ENCODE measurements at places on chromosomes 7 and 10.

- DNase-seq: no peak
These were observed 52.9 kb downstream of the ZNF467 start for GRCh38 chr7:149720372-149721083.

DNA sequence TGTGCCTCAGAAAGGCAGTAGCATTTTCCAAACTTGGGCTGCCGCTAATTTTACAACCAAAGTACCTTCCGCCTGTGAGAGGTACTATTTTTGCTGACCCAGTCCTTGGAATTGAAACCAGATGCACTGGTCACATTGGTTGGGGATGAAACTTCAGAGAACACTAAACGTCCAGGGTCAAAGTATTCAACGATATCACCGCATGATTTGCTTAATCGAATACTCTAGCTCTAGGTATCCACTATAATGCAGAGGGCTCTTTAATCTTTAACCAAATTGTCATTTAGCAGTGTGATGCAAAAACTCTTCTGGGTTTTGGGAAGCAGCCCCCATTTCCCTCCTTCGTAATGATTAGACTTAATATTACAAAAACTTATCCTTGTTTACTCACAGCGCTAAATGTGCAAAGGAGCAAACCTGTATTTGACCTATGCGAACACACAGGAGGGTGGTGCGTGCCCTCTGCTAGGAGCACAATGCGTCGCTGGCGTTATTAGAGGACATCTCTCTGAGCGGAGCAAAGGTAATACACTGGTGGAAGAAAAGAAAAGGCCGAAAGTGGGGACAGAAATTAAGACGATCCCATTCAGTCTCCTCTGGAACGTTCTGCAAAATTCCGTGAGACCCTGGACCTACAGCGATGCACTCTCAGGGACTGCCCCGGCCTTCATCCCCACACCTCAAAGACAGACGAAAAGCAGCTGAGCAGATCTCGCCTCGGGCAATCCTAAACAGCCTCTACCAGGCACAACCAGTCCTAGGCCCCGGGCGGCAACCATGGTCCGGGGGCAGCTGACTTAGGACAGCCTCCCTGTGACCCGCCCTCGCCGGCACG is 916 bp upstream of the EEPD1 start:
- DNase-seq: no peak

GRCh38 chr7:1886361-1887064 is 216.4 kb downstream of the ELFN1 start:
- DNase-seq: no peak

- no peak for DNase-seq
These were observed 139.0 kb downstream of the VIPR2 start for GRCh38 chr7:159005618-159006017.

DNA sequence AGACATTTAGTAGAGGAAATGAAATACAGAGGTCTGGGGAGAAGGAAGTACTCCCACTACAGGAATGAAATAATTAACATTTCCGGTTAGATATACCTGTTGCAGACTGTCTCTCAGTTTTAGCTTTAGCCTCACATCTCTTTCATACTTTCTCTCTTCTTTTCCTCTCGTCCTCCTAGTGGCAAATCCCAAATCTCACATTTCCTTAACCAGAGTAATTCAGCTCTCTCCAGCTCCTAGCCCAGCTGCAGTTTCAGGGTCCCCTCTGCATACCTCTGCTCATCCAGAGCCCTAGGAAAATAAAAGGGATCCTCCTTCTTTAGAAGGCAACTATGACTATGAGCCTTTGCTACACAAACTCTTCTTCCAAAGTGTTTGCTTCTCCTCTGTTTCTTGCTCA is 643.2 kb downstream of the PHTF2 start:
- no peak for DNase-seq

DNA sequence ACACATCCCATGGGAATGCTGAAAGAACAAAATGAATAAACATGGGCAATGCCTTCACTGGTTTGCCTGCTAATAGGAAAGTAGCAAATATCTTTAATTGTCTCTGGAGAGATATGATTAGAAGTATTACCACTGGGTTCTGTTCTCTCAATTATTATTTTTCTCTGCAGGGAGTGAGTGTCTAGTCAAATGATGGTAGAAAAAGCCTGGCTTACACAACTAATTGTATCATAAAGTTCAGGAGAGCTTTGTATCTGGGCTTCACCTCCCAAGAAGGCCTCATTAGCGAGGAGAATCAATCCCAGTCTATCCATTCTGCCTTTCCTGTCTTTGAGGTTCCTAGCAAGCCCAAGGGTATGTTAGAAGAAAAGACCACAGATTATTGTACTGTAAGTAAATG is at the start of gene OR2A14:
Gene OR2A14 (plus strand): TSS at position 301 of the 400 bp plus-strand sequence. CDS start 5,937 bp downstream, outside the sequence.
- DNase-seq: no peak

GRCh38 chr10:32692174-32692573 is 246.2 kb downstream of the CCDC7 start:
- DNase-seq: peak; percentile 19

DNA sequence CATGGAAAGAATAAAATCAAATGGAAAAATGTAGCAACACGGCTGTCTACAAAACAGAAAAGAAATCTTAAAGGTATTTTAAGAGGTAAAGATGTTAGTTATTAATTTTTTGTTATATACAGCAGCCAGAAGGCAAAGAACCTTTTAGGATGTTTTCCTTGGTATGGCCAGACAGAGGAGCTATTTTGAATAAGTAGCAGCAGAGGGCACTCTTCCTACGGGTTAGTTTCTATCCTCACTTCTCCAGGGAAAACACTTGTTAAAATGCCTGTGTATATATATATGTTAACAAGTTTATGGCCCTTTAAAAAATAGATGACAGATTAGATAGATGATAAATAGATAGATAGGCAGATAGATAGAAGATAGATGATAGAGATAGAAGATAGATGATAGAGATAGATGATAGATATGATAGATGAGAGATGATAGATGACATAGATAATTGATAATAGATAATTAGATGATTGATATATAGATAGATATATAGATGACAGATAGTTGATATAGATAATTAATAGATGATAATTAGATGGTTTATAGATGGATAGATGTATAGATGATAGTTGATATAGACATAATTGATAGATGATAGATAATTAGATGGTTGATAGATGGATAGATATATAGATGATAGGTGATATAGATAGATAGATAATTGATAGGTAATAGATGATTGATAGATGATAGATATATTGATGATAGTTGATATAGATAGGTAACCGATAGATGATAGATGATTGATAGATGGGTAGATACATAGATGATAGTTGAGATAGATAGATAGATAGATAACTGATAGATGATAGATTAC is 57.8 kb upstream of the WIPF3 start:
- no peak for DNase-seq

GRCh38 chr7:24851786-24852185 is 94.5 kb upstream of the GSDME start:
- peak; percentile 40 for DNase-seq

DNA sequence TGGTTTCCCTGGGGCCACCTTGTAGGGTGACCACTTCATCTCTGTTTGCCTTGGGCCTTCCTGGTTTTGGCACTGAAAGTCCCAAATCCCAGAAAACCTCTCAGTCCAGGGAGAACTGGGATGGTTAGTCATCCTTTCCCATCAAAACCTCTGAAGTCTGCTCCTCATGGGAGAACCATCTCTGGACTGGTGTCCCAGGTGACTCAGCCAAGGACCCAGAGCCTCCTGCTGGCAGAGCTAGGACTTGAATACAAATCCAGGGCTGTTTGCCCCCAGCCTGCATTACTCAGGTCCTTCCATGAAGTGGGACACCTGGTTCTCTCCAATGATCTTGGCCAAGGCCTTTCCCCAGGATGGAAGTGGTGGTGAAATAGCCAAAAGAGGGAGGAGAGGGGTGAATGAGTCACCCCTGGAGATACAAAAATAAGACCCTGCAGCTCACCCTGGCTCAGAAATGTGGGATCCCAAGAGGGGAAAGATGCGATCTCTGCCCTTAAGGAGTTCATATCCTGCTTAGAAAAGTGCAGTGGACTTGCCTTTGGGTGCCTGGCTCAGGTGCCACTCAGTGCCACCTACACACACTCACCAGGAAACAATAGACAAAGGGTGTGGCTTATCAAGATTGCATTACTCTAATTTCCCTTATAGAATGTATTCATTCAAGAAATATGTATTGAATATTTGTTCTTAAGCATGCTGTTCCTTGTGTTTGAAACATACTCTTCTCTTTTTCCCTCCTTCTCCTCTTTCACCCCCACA is 22.0 kb downstream of the ADRA2A start:
- DNase-seq: no peak

- no peak for DNase-seq
These were observed 53.2 kb downstream of the BPGM start for GRCh38 chr7:134699899-134700298.

Measured in HTR-8/SVneo (cell line).